Breast epithelium (tissue), 4 donors: ENCODE measurements at places on chromosomes 3 and 15.
A peak's percentile ranks its signal among the peaks of the same experiment; 100 is the strongest.

GRCh38 chr15:40295297-40295696, 12.4 kb upstream of the ANKRD63 start:
- DNase-seq, result no peak

DNA sequence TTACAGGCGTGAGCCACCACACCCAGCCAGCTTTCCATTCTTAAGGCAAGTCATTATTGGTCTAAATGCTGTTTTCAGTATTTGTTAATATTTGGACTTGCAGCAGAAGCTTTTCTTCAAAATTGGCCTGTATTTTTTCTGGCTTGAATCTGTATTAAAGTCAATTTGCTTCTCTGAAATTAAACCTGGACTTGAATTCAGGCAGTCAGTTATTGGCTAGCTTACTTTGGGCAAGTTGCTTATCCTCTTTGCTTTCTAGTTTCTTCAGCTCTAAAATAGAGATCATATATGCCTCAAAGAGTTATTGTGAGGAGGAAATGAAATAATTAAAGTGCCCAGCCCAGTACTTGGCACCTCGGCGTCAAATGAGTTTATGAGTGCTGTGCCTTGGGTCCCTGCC, 17.3 kb downstream of the STARD9 start:
- DNase-seq, result no peak

DNA sequence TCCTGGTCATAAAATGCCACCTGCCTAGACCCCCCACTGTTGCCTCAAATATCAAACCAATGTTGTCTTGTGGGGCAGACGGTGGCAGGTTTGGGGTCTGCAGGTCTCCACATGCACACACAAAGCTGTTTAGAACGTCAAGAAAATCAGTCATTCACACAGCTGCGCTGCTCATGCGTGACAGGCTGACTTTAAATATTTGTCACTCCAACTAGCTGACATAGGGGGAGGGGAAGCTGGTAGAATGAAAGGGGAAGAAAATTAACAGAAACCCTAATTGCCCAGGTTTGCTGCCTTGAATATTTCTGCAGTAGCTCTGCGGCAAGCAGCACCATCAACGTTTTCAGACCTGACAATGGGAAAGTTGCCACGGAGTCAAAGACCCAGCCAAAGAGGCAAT, 201.8 kb downstream of the ABHD5 start:
- no peak for DNase-seq

DNA sequence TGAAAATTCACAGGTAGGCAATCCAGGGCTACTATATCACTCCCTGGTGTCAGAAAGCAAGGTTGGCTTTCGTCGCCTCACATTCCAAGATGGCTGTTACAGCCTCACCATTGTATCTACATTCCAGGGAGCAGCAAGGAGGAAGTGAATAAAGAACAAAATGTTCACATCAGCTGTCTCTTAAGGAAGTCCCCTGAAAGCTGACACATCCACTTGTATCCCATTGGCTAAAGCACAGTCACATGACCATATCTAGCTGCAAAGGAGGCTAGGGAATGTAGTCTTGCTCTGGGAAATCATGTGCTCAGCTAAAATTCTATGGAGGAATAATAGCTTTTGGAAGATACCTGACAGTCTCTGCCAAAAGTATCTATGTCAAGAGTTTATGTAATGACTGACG, 12.8 kb upstream of the GATA2 start:
- DNase-seq, result no peak

GRCh38 chr3:127536830-127537812, 53.4 kb downstream of the TPRA1 start:
- no peak for DNase-seq

GRCh38 chr3:55801068-55801467, 314.0 kb upstream of the WNT5A start:
- no peak for DNase-seq

DNA sequence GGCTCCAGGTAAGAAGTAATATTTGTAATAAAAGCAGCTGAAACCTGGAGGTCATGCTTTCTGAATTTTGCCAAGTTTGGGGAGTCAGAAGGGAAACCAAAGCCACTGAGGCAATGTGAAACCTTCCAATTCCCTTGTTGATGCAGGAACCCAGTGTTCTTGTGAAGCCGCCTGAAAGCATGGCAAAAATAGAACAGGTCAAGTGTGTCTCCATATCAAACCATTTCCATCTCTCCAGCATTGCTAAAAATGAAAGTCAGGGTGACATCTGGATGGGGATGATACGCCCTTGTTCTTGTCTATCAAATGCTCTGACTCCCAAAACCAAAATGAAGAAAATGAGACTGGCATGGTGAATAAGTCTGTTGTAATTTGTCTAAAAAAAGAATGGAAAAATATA, 362.5 kb downstream of the VPS13C start:
- no peak for DNase-seq

DNA sequence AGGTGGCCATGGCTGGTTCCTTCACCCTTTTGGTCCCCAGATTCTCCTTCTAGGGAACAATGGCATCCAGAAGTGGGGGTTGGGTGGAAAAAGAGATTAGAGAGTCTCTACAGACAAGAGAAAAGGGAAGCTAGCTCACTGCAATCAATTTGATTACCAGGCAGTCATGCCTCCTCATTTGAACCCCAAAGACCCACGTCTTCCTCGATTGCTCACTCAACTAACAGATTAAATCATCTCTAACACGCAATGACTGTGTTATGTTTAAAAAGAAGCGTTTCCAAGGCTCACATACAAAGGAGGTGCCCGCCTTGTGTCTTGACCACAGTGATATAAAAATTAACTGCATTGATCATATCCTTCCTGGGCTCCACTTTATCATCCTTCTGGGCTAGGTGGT, 57.6 kb downstream of the BHLHE40 start:
- no peak for DNase-seq

DNA sequence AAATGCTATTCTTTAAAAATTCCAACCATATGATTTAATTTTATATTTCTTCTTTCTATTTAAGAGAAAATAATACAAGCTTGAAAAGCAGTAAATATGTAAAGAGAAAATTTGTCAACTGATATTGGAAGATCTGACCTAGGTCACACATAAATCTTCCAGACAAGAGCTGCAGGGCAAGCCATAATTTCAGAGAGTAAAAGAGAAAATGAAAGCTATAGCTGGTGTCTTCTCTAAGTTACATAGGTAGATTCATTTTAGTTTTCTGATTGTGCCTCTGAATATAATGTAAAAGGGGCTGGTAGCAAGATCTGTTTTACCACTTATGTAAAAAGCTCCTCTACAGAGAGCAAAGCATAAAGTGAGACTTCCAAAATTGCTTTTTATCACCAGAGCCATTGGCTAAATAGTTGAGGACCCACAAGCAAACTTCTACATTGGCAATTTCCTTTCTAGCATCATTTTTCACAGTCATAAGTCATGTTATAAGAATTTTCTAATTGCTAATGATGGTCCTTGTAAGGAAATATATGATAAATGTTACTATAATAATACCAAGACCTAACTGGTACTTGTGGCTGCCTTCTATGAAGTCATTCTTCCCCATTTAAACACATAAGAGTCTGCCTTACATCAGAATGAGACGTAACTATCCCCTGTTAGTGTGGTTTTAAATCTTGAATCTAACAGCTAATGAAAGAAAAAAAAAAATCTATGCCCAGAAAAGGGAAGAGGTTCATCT, 80.8 kb upstream of the SKOR1 start:
- no peak for DNase-seq

- DNase-seq, result no peak
These were observed 50.4 kb upstream of the ICE2 start for GRCh38 chr15:60529332-60529731.

DNA sequence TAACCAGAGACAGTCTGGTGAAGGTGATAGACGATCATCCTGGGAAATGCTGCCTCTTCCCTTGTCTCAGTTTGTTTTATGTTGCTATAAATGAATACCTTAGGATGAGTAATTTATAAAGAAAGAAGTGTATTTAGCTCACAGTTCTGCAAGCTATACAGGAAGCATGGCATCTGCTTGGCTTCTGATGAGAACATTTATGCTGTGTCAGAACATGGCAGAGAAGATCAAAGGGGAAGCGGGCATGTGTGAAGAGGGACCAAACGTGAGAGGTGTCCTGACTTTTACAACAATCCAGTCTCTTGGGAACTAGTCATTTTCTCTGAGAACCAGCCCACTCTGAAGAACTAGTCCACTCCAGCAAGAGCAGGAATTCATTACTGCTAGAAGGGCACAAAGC, 9.6 kb downstream of the CMC1 start:
- no peak for DNase-seq

DNA sequence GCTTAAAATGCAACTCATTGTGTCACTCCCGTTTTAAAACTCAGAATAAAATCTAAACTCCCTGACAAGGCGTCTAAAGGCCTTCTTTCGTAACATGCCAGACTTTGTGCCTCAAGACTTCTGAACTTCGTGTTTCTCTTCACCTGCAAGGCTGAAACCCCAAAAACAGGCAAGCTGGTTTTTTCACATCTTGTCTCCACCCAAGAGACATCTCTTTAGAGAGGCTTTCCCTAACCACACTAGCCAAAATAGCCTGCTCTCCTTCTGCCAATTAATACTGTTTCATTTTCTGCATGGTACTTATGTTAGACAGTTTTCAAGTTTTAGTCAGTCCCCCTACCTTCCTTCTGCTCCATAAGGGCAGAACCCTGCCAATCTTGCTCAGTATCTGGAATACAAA, 41.6 kb downstream of the RAF1 start:
- no peak for DNase-seq

DNA sequence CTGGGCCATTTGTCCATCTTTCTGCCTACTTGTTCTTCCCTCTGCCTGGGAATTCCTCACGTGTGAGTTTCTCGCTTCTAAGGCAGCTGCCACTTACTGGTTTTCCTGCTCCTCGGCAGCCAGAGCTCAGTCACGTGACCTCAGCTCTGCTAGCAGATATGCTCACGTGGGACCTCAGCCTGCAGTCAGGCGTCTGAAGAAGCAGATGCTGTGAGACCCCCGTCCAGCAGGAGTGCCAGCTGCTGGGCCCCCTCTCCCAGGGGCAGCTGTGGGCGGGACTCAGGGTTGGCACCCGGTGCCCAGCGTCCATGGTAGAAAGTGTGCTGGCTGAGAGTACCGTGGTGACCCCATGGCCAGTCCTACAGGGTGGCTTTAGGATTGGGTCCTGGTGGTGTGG, 161.3 kb upstream of the TLE3 start:
- peak; percentile 75 for DNase-seq

GRCh38 chr3:160754371-160754854, 1.6 kb upstream of the PPM1L start:
- DNase-seq, result no peak

GRCh38 chr15:95610945-95611344, 719.6 kb upstream of the NR2F2 start:
- DNase-seq, result no peak

GRCh38 chr15:77224352-77224751, 153.4 kb upstream of the TSPAN3 start:
- no peak for DNase-seq

- no peak for DNase-seq
These were observed 19.0 kb downstream of the FAN1 start for GRCh38 chr15:30922480-30923311.

DNA sequence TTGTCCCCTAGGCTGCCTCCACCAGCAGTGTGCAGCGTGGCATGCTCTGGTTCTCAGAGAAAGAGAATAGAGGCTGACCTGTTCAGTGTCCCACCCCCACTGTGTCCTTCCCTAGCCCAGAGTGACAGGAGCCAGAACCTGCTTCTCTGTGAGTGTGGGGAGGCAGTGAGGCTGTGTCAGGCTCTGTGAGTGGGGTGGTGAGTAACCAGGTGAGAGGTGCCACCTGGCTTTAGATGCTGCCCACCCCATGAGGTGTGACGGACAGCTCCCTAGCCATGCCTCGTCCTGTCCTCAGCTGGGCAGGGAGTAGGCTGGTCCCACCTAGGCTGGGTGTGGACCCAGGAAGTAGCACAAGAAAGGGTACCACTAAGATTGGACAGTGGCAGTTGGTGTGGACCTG, 6.3 kb downstream of the TEX264 start:
- no peak for DNase-seq

GRCh38 chr15:78850941-78851755, 21.5 kb upstream of the MORF4L1 start:
- DNase-seq, result no peak

GRCh38 chr3:14175383-14176037, 2.9 kb downstream of the XPC start:
- no peak for DNase-seq

DNA sequence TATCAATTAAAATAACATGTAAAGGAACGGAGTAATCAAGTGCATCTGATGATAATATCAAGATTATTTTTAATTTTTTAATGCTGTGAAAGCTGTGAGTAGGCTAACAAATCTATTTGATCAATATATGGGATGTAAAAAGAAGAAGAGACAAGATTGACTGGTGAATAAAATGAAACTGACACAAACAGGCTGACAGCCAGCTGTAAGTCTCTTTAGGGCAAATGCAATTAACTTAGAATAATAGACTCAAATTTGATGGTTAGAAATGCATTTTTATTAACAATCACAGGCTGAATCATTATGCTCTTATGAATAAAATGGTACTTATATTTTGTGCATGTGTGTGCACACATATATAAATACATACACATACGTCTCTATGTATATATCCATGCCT, 68.0 kb downstream of the MDFIC2 start:
- DNase-seq, result no peak

- no peak for DNase-seq
These were observed 332.6 kb downstream of the PTPRG start for GRCh38 chr3:61893840-61894566.

- DNase-seq, result no peak
These were observed 409.1 kb upstream of the PDZRN3 start for GRCh38 chr3:74033806-74034205.

- no peak for DNase-seq
These were observed 26.2 kb upstream of the C3orf38 start for GRCh38 chr3:88123526-88123925.

- DNase-seq, result no peak
These were observed at the start of gene CHRNA7 for GRCh38 chr15:32029862-32030781. CHRNA7 (plus strand) TSS chr15:32030515; CDS start chr15:32030595, 80 bp downstream.

- no peak for DNase-seq
These were observed 94.6 kb upstream of the HERC1 start for GRCh38 chr15:63928185-63928842.
